ENCODE measurements at places on chromosomes 16 and 17.

DNA sequence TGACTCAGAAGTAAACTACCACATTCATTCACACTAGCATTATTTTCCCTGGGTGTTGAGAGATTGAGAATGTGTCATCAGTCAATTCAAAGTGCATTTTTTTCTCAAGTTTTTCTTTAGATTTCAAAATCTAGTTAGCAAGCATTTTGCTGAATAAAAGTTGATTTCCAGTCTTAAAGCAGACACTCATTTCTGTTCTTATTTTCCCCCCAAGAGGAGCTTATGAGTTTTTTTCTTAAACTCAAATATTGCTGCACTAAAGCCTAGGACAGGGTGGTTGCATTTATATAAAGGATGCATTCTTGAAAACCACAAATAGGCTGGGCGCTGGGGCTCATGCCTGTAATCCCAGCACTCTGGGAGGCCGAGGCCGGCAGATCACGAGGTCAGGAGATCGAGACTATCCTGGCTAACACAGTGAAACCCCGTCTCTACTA, 15.3 kb downstream of the CDH3 start:
- DNase-seq, result no peak

- DNase-seq, result no peak
Observed at GRCh38 chr16:49287572-49287971, 5.9 kb upstream of the CBLN1 start.

DNA sequence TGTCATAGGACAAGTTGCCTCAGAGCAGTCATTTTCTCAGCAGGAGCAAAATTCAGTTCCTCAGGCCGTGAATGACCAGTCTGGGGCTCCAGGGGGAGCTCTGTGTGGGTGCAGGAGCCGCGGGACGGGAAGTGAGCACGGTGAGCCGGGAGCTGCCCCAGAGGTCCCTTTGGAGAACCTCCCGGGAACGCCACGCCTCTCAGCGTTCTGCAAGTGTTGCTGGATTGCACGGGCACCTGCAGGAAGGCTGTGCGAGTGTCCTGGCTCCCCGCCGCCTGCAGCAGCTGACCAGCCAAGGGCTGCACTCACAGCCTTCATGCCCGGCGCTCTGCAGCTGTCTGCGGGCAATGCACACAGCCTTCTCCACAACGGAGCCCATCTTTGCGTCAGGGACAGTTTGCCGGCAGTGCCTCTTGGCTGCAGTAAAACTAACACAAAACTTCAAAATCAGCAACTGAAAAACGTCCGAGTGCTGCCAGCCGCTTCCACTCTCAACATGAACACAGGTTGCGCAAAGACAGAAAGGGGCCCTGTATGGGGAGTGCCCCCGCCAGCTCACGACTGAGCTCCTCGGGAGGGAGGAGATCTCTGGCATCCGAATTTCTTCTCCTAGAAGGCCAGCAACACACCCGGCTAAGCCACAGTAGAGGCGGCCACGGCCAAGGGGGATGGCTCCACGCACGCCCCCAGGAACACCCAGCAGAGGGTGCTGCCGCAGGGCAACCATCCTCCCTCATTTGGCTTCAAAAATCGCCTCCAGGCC, 16.0 kb downstream of the NDUFAF8 start:
- peak; percentile 42 for DNase-seq

DNA sequence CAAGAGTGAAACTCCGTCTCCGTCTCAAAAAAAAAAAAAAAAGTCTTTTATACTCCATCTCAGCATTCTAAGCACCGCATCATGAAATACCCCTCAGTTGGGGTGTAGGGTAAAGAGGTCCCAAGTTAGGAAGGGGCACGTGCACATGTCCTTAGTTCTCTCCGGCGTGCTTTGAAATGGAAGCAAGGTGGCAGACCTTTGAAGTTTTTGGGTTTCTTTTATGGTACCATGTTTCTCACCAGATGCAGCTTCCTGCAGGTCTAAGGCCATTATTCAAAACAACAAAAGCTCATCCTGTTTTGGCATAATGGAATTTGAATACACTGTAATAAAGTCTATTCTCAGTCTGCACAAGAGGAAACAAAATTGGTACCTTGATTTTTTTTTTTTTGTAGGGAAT, 9.6 kb downstream of the EMC8 start:
- no peak for DNase-seq

- DNase-seq, result no peak
Observed at GRCh38 chr16:57167538-57167937, 18.3 kb downstream of the PSME3IP1 start.

- DNase-seq, result no peak
Observed at GRCh38 chr16:88635671-88636319, 2.6 kb upstream of the IL17C start.

DNA sequence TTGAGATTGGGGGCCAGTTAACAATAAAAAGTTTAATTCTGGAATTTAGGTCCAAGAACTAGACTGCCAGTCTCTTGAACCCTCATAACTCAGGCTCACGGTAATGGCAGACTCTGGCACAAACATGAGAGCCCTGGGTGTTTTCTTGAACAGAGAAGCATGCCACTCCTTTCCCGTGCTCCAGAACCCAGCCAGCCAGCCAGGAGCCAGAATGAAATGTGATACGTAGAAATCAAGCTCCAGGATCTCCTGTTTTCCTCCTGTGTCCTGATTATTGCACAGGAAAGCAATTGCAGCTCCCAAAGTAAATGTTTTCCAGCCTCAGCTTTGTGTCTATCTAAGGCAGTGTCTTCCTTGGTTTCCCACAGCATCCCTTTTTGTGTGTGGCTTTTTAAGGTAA, 46.2 kb upstream of the NOL11 start:
- no peak for DNase-seq

- no peak for DNase-seq
Observed at GRCh38 chr17:80456465-80457235, 19.8 kb downstream of the NPTX1 start.

GRCh38 chr16:57944970-57945739, 25.8 kb downstream of the CNGB1 start:
- no peak for DNase-seq

- DNase-seq, result no peak
Observed at GRCh38 chr17:42289611-42290181, 1.4 kb downstream of the STAT5A start.

DNA sequence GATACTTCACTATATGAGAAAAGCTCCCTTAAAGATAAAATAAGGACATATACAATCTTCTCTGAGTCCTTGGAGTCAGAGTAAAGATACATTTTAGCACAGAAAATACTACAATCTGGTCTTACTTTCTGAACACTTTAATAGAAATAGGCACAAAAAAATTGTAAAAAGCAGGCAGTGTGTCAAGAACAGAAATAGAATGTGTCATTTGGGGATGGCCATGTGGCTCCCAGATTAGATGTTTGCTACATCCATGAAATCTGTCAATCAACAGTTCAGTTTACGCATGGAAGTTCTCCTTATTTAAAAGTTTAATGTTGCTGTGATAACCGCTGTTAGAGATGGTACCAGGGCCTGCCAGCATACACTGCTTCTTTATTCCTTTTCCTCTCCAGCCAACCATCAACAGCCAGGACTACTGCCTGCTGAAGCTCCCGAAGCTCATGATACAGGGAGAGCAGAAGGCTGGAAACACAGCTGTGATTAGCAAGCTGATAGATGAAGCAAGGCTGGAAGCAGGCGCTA, 278.5 kb downstream of the CEP112 start:
- DNase-seq, result no peak

DNA sequence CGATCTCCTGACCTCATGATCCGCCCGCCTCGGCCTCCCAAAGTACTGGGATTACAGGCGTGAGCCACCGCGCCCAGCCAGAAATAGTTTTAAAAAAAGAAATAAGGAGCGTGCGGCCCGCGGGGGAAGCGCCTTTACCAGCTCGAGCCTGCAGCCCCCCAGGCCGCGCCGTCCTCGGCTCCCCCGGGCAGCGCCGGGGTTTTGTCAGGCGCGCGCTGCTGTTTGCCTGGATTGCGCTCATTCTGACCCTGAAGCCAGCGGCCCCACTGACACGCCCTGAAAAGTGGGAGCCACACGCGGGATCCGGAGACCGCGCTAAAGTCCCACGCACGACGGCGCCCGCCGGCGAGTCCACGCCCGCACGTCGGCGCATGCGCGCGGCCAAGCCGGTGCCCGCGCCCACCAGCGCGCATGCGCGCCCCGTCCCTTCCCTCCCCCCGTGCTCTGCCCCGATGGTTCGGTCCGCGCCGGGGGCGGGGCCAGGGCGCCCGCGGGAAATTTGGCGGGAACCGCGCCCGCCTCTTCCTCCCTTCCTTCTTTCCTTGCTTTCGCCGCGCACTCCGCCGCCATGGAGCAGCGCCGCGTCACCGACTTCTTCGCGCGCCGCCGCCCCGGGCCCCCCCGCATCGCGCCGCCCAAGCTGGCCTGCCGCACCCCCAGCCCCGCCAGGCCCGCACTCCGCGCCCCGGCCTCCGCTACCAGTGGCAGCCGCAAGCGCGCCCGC, at the start of gene CDT1:
Gene CDT1 (plus strand): TSS at position 526 of the 724 bp plus-strand sequence. CDS start 43 bp downstream, at position 569.
- DNase-seq, result peak; percentile 66

DNA sequence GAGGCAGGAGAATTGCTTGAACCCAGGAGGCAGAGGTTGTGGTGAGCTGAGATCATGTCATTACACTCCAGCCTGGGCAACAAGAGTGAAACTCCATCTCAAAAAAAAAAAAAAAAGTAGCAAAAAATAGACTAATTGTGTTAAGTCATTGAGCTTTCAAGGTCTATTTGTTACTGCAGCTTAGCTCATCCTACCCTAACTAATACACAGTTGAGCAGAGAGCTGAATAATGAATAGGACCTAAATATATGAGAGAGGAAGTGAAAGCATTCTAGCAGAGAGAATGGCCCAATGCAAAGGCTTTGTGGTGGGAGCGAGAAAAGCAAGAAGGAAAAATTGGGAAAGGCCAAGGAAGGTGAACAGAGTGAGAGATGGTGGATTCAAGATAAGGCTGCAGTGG, 128.3 kb downstream of the AXIN2 start:
- no peak for DNase-seq

- no peak for DNase-seq
Observed at GRCh38 chr17:5785338-5785737, 201.0 kb upstream of the NLRP1 start.

DNA sequence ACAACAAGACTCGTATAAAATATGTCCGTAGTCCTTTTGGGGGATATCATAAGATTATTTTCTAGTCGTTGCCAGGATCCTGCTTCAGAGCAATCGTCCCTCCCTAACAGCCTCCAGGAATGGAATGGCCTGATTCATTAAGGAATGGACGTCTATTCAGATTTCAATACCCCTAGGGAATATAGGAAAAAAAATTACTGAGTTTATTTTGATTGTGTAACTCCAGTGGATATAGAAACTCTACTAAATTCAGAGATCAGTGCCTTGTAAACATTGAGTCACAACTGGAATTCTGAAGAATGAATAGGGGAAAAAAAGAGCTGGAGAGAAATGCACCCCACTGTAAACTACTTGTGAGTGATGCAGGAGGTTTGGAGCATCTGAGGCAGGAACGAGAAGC, 1171.5 kb upstream of the GOT2 start:
- DNase-seq, result no peak

GRCh38 chr17:64676763-64677162, 14.7 kb upstream of the SMURF2 start:
- DNase-seq, result no peak

DNA sequence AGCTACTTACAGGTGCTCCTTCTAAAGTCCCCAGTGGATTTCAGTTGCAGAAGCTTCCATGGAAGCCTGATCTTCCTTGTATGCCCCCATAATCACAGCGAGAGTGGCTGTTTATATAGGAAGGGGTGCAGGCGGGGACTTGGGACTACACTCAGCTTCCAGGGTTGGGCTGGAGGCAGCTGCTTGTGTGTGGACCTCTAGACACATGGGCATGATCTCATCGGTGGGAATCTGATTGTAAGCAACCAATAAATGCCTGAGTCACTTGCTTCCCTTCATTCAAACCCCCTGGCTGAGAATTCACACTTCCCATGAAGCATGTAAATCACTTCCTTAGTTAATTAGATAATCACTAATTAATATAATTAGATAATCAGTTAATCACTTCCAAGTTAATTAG, 1.0 kb upstream of the KRT20 start:
- DNase-seq, result no peak

- DNase-seq, result peak; percentile 83
Observed at GRCh38 chr17:68955181-68955841, at the start of gene ABCA8. Gene ABCA8 (minus strand): TSS chr17:68955392. CDS start chr17:68942034, 13,358 bp downstream.

DNA sequence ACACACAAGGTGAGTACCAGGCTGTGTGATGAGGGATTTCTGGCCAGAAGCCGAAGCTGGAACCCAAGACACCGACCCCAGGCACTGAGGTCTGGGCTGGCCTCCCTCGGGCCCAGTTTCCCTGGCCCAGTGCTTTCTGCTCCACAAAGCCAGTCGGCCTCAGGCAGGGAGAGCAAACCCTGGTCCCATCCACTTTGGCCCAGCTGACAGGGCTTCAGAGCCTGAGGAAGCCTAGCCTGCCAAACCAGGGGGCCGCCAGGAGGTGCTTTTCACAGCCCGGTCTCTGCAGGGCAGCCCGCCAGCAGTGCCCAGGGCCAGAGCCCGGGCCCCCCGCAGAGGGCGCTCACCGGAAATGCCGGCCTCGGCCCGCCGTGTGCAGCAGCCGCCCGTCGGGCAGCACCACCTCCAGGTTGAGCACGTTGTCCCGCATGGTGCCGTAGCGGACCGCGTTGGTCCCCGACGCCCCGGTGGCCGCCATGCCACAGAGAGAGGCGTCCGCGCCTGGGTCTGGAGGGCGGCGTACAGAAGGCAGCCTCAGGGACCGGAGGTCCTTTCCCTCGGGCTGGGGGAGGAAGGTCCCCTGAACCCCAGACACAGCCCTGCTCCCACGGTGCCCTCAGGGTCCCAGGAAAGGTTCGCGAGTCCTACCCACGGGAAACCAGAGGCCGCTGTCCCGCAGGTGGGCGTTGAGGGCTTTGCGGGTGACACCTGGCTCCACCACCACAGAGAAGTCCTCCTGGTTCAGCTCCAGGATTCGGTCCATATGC, 2.2 kb downstream of the LDHD start:
- DNase-seq, result no peak

GRCh38 chr16:9251026-9251425, 159.6 kb downstream of the HAPSTR1 start:
- no peak for DNase-seq

- peak; percentile 44 for DNase-seq
Observed at GRCh38 chr17:38584350-38584925, 21.3 kb downstream of the SRCIN1 start.

DNA sequence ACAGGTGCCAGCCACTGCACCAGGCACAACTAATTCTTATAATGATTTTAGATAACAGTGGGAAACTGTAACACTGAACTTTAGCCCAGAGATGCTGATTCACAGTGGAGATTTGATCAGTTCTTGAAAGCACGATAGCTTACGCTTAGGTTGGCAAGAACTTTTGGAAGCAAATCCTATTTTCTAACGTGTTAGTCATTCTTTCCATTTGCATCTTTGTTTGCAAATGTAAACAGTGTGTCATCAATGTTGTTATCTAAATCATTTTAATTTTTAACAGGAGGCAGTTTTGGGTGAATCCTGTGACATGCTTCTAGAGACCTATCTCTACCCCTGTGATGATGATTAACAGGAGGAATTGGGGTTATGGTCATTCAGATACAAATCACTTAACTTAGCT, 35.7 kb upstream of the GNA13 start:
- DNase-seq, result no peak

DNA sequence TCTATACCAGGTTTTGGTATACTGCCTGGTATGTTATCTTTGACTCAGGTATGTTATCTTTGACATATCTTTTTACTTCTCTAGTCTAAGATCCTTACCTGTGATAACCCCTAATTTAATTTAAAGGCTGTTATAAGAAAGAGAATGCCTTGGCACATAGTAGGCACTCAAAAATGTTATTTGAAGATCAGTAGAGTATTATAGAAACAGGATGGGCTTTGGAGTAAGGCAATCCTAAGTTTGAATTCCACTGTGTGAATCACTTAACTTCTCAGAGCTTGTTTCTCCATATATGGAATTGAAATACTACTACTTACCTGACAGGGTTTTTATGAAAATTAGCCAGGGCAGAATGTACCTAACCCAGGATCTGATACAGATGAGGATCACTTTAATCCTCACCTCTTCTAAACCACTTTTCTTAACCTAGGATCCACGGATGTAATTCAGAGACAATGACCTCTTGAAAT, 1.2 kb downstream of the BRIP1 start:
- DNase-seq, result no peak
